ENCODE measurements at places on chromosomes 7 and 10.

- DNase-seq = no peak
Measured at GRCh38 chr10:11838298-11838852, 15.2 kb downstream of the PROSER2 start.

- DNase-seq = no peak
Measured at GRCh38 chr7:127771707-127772106, 119.7 kb downstream of the SND1 start.

DNA sequence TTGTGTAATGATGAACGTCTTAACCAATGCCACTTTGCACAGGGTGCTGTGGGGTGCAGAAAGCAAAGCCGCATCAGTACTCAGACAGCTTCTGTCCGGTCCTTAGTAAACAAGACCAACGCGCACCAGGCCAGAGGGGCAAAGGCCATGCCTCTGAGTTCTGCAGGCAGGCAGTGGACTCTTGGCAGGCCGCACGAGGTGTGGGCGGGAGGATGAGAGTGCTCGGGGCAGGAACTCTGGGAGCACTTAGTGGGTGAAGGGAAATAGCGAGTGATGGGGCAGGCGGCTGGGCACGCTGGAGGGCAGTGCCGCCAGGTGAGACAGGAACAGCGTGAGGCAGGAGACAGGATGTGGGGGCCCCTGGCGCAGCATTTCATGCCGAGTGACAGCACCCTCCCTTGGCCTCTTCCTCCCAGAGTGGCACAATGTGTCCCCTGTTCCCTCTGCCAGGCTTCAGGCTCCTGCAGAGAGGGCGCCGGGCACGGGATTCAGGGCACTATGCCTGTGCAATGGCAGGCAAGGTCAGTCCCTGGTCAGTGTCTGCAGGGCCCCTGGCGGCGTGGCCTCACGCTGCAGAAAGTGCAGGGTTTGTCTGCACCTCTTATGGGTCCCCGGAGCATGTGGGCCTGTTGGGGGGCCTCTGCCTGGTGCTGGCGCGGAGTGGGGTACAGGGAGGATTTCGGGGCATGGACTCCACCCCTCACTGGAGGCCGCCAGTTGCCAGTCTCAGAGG lies 60.4 kb downstream of the VIPR2 start:
- no peak for DNase-seq

GRCh38 chr10:126908225-126908624 lies 3.0 kb downstream of the DOCK1 start:
- no peak for DNase-seq

GRCh38 chr10:69398466-69398865 lies 18.3 kb downstream of the TACR2 start:
- DNase-seq = no peak

- peak; percentile 65 for DNase-seq
Measured at GRCh38 chr10:18681971-18682411, 22.8 kb downstream of the ARL5B start.

DNA sequence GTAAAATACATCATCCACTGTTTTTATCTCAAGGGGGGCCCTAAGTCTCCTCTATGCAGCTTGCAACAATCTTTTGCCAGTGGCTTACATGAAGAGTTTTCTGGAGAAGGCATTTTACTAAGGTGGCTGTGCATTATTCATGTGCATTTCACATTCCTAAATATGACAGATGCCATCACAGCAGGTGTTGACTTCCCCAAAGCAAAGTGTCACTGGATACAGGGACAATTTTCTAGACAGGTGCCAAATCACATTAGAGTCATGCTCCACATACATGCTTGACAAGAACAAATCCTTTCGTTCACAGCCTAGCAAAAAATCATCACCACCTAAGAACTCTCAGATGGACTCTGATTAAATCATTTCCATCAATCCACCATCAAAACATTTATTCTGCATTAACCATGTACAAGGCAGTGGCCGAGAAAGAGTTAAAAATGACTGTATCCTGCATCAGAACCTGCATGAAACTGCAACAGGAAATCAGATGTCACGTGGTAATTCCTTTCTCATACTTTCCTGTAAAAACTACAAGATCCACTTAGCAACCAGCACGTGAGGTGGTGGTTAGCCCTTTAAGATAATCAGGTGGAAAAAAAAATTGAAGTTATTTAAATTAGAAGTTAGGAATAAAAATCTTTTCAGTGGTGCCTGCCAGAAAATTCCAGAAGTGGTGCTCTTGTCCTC lies 88.2 kb upstream of the AFAP1L2 start:
- DNase-seq = peak; percentile 34

GRCh38 chr10:5274795-5275194 lies 78.2 kb downstream of the AKR1C4 start:
- DNase-seq = no peak

DNA sequence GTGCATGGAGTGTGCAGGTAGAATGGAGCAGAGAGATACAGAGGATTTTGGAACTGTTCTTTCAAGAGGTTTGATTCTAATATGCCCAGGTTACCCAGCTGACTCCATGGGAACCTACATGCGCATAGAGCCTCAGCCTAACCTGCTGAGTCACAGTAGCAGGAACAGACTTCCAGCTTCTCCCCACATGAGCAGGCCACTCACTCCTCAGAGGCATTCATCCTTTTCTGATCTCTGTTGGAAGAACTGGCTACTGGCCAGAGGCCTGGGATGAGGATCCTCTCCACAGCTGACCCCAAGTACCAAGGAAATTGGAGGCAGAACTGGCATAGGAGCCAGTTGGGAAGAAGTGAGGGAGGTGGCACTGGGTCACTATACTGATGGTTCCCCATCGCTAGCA lies 17.9 kb upstream of the CCSER2 start:
- peak; percentile 86 for DNase-seq

DNA sequence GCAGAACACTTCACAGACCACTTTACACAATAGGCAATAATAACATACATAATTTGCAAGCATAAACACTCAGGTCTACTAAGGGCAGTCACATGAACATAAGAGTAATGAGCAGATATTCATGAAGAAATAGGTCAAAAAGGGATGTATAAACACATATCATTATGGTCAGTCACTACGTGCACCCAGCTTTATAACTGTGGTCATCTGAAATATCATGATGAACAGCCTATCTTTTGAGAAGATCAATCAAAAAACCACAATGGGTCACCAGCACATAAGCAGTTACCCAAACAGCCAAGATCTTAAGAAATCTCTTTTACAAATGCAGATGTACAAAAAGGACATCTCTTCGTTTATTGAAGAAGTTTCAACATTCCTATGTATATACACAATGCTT lies 35.5 kb upstream of the DRGX start:
- DNase-seq = no peak

GRCh38 chr10:43042503-43043341 lies 34.1 kb upstream of the RET start:
- DNase-seq = no peak

GRCh38 chr10:13515467-13515866 lies 13.3 kb downstream of the BEND7 start:
- DNase-seq = no peak

DNA sequence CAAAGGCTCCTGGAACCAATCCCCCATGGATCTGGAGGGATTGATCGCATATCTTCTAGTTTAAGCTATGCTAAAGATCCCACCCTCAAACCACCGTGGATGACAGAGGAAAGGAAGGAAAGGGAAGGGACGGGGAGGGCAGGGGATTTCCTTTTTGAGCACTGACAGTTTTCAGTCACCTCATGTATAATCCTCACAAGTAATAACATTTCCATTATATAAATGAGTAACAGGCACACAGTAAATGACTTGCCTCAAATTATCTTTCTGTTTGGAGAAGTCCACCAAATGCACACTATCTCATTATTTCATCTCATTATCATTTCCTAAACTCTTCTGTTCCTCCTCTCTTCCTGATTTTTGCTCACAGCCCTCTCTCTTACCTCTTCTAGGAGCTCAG lies 127.1 kb upstream of the AOAH start:
- no peak for DNase-seq

DNA sequence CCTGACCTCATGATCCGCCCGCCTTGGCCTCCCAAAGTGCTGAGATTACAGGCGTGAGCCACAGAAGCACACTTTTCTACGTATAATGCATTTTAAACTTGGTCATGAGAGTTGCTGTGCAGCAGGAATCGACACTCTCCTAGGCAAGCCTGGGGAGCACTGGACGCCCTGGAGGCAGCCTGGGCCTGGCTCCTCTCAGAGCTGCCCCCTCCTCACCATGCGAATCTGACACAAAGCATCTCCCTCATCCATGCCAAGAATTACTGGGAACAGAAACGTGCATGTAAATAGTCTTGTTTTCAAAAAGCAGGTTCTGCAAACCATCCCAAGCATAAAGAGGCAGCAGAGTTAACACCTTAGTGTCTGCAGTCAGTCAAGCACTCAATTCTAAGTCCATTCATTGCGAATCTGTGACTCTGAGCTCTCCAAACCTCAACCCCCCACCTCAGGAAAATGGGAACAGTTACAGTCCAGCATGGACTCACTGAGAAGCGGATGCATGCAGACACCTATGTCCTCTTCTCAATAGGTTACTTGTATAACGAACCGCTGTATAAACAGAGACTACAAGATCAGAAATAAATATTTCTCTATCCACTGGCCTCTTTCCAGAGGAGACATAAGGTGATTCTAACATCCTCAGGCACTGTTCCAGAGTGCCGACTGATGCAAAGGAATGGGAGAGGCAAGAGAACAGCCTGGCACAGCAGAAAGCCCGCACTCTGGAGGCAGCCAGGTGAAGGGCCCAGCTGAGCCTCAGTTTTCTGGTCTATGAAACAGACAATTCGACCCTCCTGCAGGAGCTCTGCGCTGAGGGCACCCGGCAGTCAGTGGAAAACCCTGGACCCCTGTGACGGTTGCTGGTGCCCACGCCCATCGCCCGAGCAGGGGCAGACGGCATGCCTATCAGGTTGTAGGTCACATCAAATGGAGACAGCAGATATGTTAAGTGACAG lies 68.9 kb downstream of the MAD1L1 start:
- peak; percentile 10 for DNase-seq

DNA sequence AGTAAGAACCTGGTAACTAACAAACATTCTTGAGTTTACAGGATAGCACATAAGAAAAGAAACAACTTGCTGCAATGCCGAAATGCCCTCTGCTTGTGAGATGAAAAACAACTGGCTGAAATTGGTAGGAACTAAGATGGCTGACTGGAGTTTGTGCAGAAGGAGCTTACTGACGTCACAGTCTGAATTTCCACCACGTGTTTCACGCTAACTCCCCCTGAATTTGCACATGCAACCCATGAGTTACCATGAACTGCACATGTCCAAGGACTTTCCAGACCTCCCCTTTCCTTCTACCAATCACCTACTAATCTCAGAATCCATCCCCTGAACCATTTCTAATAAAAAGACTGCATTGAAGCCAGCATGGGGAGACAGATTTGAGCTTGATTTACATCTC lies 86.3 kb upstream of the KCND2 start:
- DNase-seq = no peak

DNA sequence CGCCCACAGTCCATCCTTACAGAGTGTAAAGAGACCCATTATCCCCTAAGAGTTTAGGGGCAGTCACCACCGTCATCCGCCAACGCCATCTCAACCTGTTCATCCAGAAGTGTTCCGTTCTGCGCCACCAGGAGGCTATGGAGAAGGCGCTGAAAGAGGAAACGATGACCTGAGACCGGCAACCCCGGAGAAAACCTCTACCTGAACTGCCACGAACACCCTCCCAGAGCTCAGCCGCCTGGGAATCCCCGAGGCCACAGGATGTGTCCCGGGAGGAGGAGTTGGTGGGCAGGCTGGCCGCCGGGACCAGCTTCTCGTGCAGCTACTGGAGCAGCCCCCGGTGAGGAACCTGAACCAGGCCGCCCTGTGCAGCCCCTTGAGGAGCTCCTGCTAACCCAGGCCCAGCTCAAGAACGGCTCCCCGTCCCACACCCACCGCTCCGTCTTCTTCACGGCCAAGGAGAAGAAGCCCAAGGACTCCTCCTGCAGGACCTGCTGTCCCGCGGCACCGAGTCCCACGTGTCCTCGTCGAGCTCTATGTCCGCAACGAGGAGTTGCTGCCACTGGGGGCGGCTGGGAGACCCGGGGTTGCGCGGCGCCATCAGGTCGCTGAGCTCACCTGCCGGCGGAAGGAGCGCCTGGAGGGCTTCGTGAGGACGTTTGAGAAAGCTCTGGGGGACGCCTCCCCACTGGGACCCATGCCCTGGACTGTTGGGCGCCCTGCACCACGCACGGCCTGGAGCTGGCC lies 21.1 kb upstream of the LANCL2 start:
- DNase-seq = no peak

DNA sequence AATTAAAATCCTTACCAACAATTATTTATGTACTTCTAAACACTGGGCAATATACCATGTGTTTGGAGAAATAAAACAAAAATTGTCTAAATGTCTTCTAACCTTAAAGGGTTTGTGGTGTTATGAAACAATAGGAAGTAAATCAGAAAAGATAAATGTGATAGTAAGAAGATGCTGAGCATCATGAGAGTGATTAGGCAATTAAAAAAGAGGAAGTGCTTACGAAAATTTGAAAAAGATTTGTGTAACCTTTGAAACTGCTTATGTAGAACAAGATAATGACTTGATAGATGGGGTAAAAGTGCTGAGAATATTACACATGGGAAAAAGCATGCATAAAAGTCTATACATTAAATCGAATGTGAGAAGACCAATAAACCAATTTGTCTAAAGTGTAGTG lies 573.4 kb upstream of the CNTNAP2 start:
- DNase-seq = no peak

DNA sequence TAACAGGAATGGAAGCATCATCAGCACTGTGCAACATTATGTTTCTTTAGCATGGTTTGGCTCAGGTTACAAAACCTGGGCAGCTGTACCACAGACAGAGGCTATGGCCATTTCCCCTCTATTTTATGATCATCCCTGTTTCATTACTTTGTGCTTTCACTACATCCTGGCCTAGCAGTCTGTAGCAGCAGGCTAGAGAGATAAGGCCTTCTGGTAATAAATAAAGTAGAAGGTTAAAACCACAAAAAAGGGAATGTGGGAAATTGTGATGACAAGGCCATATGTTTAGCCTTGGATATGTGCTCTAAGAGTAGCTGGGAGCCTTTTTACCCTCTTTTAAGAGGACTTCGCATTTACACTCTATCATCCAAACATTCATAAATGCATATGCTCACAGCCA lies 266.2 kb upstream of the PHF14 start:
- no peak for DNase-seq

DNA sequence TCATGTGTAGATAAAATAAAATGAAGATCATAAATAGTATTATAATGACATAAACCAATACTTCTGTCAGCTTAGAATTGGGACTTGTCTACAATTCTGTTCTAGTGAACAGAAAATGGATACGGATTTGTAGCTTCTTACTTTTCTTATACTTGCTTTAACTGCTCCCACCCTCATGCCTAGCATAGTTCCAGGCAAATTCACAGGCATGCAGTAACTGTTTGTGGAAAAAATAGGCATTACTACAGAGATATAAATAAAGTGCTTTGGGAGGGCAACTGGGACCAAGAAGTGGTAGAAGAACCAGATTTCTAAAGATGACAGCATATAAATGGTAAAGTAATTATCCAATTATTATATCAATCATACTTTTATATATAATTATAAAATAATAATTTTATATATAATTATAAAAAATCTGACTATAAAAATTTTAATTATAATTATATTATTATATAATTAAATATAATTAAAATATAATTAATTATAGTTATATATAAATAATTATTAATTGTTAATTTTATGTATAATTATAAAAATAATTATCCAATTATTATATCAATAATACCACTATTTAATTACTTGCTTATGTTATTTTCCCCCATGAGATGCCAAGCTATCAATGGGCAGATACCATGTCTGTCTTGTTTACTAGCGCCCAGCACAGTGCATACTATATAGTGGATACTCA lies 144.1 kb downstream of the NOC3L start:
- DNase-seq = peak; percentile 47

- DNase-seq = no peak
Measured at GRCh38 chr10:65534771-65535170, 1391.1 kb upstream of the LRRTM3 start.
